ENCODE measurements at places on chromosomes 11 and 22. TPM values are rescaled to one million over a fixed set of nuclear protein-coding genes. Genes with fewer than 3 reads are reported as not detected.
A peak's percentile ranks its signal among the peaks of the same experiment; 100 is the strongest.

Gene SAA4
- not detected for total RNA-seq

Gene ELMOD1
- not detected for total RNA-seq

Gene DKK3
- 23.9 TPM for total RNA-seq

Gene SPTBN2
- total RNA-seq: 14.5 TPM

Gene TRIM51G
- total RNA-seq: not detected

Gene TMEM45B
- total RNA-seq: not detected

Gene TRIM48
- not detected for total RNA-seq

Gene NCR3LG1
- total RNA-seq: 0.74 TPM

Gene TSSK2
- total RNA-seq: not detected

Gene TUB
- total RNA-seq: 41.3 TPM

GRCh38 chr11:48182860-48183526, 33.6 kb upstream of the OR4B1 start:
- no peak for DNase-seq

- no peak for DNase-seq
Measured at GRCh38 chr11:69460540-69461257, 20.8 kb upstream of the LINC01488 start.

- no peak for DNase-seq
Measured at GRCh38 chr11:27501100-27501499, 5.5 kb downstream of the LIN7C start.

GRCh38 chr11:64366751-64367150, 7.8 kb downstream of the RPS6KA4 start:
- DNase-seq: no peak

GRCh38 chr22:26525946-26526564, 13.8 kb upstream of the TFIP11 start:
- no peak for DNase-seq

GRCh38 chr11:64736654-64737053, 7.3 kb downstream of the RASGRP2 start:
- peak; percentile 1 for DNase-seq

- no peak for DNase-seq
Measured at GRCh38 chr11:86214710-86215109, 29.8 kb upstream of the EED start.

GRCh38 chr11:68031144-68031464, 623 bp downstream of the NDUFS8 start:
- DNase-seq: no peak

DNA sequence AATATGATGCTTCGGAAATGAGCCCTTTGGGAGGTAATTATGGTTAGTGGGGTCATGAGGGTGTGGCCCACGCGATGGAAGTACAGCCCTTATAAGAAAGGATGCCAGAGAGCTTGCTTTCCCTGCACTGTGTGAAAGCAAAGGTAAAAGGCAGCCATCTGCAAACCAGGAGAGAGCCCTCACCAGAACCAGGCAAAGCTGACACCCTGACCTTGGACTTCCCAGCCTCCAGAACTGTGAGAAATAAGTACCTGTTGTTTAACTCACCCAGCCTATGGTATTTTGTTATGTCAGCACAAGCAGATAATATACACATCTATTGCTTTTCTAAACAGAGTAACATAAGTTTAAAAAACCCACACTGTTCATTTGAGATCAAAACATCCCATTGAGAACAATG, 50.7 kb downstream of the SYN3 start:
- no peak for DNase-seq

- DNase-seq: peak; percentile 35
Measured at GRCh38 chr22:47168900-47169800, 406.7 kb downstream of the TBC1D22A start.

DNA sequence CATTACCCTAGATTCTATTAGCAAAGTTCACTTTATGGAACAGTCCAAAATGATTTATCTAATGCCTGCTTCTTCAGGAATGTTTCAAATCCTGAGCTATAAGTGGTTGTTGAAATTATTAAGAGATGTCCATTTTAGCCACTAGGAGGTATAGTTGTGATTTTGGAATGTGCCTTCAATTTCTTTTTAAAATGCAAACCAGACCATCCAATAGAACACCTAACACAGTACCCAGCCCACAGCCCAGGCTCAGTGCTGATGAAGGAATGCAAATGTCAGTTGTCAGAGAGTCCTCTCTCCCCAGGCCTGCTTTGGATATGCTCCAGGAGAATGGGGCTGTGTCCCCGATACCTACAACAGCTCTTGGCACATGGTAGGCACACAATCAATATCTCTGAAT, 85.8 kb upstream of the E2F8 start:
- no peak for DNase-seq

- DNase-seq: no peak
Measured at GRCh38 chr11:14417617-14418374, 58.8 kb upstream of the RRAS2 start.

GRCh38 chr11:100619484-100619883, 67.6 kb upstream of the ARHGAP42 start:
- no peak for DNase-seq

- no peak for DNase-seq
Measured at GRCh38 chr11:13206086-13206640, 71.4 kb upstream of the BMAL1 start.

GRCh38 chr22:50236731-50237409, 8.0 kb downstream of the TUBGCP6 start:
- DNase-seq: peak; percentile 31

DNA sequence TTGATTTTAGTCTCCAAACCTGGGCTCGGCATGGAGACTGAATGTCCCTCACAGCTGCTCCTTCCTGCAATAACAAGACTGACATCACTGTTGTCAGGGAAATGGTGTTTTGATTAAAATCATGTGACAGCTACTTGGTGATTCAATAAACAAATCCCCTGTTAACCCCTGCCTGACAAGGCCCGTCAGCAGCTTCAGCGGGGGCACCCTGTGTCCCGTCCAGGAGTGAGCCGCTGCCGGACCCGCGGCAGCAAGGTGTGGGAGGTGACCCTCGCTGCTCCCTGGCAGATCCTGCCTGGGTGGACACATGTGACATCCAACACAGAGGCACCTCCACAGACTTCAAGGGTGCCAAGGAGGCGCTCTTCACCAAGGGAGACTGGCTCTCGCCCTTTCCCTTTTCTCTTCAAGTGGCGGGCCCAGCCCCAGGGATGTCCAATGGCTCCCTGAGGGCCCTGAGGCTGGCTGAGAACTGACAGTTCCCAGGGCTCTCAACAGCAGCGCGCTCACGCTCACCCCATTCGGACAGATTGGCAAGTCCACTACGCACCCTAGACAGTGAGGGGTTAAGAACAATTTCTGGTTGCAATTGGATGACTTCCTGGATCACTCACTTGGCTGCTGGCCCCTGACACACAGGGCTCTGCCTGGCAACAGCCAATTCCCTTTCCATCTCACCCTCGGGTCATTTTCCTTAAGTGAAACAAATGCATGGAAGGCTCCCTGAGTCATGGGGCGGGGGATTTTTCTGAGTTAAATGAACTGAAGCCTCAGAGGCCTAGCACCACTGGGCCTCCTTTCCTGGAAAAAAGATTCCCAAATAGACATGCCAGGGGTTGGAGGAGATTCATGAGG, 30.7 kb downstream of the PPP2R1B start:
- no peak for DNase-seq

- DNase-seq: no peak
Measured at GRCh38 chr22:24512043-24512442, 16.9 kb downstream of the UPB1 start.

GRCh38 chr22:21013657-21014201, 1.2 kb upstream of the P2RX6 start:
- DNase-seq: no peak

DNA sequence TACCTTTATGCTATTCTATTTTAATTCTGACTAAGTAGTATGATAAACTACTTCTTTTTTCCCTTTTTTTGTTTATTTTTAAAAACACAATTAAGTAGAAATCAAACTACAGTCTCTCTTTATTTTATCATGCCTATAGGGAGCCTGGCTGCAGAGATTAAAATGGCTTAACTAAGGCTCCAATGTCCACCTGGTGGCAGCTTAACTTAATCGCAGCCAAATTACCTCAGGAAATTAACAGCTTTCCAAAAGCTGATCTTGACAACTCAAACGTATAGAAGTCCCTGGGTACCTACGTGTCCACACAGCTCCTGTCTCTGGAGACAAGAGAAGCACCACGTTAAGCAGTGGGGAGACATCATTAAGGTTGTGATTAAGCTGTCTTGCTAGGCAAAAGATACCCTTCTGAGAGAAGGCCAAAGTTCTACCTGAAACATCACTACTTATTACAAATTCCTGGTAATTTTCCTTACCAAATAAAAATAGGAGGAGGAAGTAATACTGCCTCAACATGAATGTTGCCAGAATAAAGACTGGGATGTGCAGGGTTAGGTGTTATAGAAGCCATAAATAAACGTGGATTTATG, 63.2 kb upstream of the SNX19 start:
- peak; percentile 69 for DNase-seq

GRCh38 chr11:96061730-96062129, 137.8 kb upstream of the MTMR2 start:
- no peak for DNase-seq

DNA sequence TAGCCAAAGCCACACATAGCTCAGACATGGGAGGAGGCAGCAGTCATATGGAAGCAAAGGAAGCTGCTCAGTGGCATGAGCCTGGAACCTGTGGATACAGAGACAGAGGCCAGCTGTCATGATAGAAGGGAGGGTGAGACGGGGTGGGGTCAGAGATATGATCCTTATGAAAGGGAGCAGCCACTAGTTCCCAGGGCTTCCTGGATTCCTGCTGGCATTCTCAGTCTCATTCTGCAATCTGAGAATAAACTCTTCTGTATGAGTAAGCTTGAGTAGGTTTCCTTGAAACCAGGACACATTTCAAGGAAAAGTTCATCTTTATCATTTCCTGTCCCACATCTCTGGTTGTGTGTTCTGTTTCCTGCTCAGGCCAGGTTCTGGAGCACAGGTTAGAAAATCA, 220.2 kb upstream of the SNX19 start:
- no peak for DNase-seq

DNA sequence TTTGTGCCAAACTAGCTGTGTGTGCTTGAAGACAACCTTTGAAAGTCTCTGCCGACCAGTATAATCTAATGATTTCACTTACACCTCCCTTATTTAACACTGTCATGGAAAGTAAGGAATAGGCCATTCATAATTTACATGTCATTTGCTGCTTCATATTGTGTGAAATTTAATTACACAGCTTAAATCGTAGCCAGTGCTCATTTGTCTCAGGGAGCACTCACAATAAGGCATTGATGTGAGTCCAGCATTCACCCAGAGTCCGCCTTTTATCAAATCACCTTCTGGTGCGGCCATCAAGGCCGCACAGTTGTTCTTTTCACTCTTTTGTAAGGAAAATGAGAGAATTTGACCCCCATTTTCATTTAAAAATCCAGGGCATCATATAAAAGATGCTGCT, 46.9 kb downstream of the PAX6 start:
- DNase-seq: peak; percentile 52

DNA sequence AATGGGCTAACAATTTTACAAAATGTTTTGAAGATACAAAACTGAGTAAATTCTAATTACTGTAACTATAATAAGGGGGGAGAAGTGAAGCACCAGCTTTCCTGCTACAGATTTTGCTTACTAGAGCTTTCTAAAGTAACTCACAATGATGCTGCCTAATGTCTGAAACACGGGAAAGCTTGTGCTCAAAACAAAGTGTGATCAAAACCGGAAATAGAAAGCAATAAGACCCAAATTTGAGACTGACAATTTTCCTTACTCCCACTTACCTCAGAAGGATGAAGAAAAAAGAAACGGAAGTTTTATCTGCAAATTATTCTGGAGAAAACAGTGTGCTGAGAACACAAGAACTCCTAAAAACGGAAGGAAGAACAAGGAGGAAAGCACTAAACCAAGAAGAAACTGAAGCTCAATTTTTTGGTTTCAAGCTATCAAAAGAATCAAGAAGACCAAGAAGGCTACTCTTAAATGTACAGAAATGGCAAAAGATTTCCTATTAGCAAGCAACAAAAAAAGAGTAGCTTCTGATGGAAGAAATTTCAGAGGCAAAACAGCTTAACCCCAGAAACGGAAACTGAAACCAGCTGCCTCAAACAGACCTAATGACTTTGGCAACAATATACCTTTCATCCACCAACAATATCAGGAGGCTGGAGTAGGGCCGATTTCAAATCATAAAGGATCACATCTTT, 33.4 kb downstream of the AMBRA1 start:
- DNase-seq: no peak

DNA sequence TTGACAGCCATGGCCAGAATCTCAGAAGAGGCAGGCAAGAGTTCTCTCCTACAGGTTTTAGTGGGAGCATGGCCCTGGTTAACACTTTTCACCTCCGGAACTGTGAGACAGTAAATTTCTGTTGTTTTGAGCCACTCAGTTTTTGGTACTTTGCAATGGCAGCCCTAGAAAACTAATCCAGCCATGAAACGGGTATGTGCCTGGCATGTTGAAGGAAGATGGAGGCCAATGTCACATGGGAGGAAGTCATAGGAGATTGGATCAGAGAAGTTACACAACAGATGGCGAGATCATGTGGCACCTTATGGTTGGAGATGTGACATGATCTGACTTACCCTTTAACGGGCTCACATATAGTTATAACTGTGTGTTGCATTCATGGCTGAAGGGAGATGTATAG, 63.2 kb upstream of the EED start:
- no peak for DNase-seq

DNA sequence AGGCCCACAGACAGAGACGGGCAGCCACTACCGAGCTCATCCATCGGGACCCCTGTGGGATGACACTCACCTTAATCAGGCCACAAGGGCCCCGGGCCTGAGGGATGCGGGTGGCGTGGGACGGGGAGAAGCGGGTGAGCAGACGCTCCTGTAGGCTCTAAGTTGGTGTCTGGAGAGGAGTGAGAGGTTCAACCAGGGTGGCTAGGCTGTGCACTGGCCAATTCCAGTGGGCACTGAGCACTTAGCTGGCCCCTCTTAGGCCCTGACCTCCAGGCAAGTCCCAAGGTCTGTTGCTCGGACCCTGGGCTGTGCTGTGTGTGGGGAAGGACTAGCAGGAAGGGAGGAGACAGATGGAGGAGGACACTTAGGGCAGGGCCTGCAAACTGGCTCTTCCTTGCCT, 139.3 kb downstream of the ST3GAL4 start:
- DNase-seq: no peak

DNA sequence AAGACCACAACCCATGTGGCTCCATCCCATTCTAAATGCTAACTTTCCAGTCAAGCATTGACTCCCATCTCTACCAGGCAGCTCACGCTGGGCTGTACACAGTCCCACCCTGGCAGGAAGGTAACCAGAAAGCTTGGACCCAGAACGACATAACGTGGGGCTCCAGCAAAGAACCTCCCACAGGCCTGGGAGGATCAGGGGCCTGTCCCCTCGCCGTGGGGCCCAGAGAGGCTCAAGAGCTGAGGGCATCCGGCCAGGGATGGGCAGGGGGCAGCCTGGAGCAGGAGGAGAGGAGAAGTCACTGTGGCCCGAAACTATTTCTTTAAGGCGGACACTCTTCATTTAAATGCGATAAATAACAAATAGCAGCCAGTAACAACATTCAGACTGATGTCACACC, 169.9 kb downstream of the SHANK2 start:
- no peak for DNase-seq

DNA sequence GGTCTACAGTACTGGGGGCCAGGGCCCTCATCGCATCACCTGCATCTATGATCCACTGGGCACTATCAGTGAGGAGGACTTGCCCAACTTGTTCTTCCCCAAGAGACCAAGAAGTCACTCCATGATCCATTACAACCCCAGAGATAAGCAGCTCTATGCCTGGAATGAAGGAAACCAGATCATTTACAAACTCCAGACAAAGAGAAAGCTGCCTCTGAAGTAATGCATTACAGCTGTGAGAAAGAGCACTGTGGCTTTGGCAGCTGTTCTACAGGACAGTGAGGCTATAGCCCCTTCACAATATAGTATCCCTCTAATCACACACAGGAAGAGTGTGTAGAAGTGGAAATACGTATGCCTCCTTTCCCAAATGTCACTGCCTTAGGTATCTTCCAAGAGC, 3.8 kb upstream of the PPFIBP2 start:
- no peak for DNase-seq
